ENCODE measurements at places on chromosomes 1 and 21.

DNA sequence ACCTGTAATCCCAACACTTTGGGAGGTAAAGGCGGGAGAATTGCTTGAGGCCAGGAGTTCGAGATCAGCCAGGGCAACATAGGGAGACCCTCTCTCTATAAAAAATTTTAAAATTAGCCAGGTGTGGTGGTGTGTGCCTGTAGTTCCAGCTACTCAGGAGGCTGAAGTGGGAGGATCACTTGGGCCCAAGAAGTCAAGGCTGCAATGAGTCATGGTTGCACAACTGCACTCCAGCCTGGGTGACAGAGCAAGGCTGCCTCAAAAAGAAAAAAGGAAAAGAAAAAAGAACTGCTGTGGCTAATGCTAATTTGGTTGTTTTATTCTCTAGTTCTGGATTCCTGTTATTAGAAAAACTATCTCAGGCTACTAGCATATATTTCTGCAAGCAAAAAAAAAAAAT is 29.8 kb downstream of the DBT start:
- no peak for DNase-seq

DNA sequence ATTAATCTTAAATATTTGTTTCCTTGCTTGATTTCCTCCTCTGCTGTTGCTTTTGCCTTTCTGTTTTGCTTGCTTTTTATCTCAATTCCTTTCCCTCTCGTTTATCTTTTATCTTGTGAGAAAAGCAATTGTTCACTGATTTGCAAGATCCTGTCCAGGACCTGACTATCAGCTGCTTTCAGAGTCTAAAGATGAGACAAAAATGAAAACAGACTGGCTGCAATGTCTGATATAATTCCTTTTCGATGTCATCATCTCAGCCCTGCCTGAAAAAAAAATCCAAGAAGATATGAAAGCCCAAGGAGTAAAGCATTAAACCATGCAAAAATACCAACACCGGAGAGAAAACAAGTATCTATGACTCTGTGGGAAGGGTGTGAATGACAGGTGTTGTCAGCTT is 225.5 kb downstream of the PATJ start:
- DNase-seq: no peak

- DNase-seq: no peak
Measured at GRCh38 chr1:109661391-109661790, 5.5 kb downstream of the GSTM4 start.

DNA sequence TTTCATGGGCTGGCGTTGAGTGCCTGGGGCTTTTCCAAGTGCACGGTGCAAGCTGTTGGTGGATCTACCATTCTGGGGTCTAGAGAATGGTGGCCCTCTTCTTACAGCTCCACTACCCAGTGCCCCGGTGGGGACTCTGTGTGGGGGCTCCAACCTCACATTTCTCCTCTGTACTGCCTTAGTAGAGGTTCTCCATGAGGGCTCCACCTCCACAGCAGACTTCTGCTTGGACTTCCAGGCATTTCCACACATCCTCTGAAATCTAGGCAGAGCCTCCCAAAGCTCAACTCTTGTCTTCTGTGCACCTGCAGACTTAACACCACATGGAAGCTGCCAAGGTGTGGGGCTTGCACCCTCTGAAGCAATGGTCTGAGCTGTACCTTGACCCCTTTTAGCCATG is 82.1 kb downstream of the CCDC18 start:
- DNase-seq: no peak

GRCh38 chr1:68101829-68102228 is 51.4 kb upstream of the DIRAS3 start:
- DNase-seq: no peak

- DNase-seq: no peak
Measured at GRCh38 chr1:85580872-85581801, 576 bp downstream of the CCN1 start.

DNA sequence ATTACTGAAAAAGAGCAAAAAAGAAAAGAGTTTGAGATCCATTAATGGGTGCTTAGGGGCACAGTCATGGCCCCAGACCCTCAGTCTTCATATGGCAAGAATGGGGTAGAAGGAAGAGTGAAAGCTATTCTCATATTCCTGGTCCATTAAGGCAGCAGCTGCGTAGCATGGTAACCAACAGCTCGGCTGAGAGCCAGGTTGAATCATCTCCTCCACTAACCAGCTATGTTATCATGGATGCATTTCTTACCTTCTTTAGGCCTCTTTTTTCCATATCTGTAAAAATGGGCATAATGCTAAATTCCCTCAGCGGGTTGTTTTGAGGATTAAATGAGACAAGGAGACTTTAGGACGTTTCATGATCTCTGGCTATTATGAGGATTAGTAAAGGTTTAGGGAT is 15.0 kb upstream of the SARS1 start:
- no peak for DNase-seq

DNA sequence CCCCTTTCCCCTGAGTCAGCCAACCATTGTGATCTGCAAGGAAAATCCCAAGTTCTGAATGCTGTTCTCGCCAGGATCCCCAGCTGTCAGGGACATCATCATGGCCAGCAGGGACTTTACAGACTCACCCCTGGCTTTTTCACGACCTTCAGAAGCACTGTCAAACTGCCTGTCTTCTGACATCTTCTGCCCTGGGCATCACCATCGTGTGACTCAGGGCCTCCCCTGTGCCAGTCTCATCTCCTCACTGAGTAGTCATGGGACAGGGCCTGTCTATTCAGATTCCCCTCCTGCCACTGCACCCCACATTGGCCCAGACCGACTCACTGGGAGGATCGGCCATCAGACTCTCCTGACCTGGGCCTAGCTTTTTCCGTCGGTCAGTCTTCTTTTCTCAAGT is 72.5 kb upstream of the VAMP3 start:
- DNase-seq: no peak

DNA sequence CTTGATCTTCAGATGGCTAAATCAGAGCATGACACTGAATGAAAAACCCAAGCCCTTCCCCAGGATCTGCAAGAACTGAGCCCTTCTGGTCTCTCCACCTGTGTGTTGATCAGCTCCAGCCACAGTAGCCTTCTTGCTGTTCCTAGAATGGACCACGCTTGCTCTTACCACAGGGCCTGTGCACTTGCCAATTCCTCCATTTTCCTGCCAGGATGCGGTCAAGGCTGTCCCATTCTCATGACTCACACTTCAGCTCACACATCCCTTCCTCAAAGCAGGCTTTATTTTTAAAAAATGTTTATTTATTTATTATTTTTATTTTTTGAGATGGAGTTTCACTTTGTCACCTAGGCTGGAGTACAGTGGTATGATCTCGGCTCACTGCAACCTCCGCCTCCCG is 43.6 kb upstream of the GRHL3 start:
- no peak for DNase-seq

- DNase-seq: no peak
Measured at GRCh38 chr21:37805266-37805665, 111.0 kb downstream of the KCNJ6 start.

GRCh38 chr1:67832737-67833601 is at the start of gene GNG12:
Gene GNG12, minus strand, starts transcription at chr1:67833467. Its CDS starts 125,781 bp downstream, at chr1:67707686.
- DNase-seq: peak; percentile 82
